ENCODE measurements at places on chromosomes 1 and 21.

- no peak for DNase-seq
Measured at GRCh38 chr1:65606426-65606825, 186.0 kb downstream of the LEPR start.

- no peak for DNase-seq
Measured at GRCh38 chr1:179295164-179295755, 1.7 kb downstream of the SOAT1 start.

- no peak for DNase-seq
Measured at GRCh38 chr1:220732621-220733020, 15.5 kb upstream of the MTARC2 start.

DNA sequence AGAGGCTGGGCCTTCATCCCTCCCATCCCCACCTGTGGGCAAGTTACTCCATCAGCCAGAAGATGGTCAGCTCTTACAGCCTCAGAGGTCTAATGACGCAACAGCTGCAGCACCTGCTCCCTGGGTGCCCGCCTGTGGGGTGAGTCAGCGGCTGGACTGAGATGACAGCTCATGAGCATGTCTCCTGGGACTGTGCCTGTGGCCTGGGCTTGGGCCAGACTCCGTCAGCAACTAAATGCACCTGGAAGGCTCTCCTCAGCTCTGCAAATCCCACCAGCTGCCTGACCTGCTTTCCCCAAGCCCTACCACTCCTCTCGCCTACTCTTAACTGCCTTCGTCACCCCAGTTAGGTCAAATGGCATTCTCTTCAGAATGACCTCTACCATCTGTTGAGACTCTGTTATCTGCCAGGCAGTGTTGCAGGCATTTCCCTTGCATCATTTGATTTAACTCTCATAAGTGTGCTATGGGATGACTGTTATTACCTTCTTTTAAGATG lies 47.7 kb downstream of the ETS2 start:
- peak; percentile 76 for DNase-seq

GRCh38 chr1:67760030-67760821 lies 73.0 kb downstream of the GNG12 start:
- DNase-seq, result peak; percentile 16

DNA sequence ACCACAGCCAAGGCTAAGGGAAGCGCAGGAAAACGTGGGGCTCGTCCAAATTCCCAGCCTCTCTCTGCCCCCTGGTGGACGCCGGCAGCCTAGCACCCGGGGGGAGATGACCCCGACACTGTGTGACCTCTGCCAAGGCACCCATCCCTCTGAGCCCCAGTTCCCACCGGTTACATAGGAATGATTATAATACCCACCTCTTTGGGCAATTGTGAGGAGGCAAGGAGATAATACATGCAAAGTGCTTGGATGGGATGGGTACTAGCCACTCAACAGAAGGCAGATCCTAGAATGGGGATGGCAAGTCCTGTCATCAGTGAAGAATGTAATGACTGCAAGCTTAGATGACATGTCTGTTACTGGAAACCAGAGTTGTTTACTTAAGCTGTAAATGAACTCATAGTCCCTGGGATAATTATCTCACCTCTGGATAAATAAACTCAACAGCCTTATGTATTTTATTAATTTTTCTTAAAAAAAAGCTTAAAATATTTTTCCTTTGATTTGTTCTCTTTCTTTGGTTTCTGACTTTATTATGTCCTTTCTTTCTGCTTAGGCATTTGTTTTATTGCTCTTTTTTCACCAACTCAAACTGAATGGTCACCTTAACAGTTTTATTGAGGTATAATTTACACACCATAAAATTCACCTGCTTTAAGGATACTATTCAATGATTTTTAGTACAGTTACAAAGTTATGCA lies 11.3 kb upstream of the BMP8B start:
- DNase-seq, result peak; percentile 99

- DNase-seq, result no peak
Measured at GRCh38 chr1:93704052-93704451, 22.4 kb upstream of the BCAR3 start.

DNA sequence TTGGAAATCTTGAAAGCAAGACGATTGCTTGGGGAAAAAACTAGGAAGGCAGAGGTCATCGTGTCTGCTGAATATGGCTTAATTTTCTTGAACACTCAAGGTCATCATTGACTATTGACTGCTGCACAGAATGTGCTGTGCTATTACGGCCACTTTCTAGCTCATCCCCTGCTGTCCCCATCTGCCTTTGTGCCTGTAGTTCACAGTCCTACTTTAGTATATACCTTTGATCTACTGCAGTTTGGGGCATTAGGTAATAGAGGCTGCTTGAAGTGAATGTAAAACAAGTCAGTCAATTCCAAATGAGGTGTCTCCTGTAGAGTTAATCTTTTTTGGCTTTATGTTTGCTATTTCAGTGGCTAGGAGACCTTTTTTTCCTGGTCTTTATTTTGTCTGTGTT lies 8.3 kb downstream of the RAB4A start:
- no peak for DNase-seq

GRCh38 chr21:17334484-17334883 lies 178.4 kb upstream of the CXADR start:
- DNase-seq, result peak; percentile 84

DNA sequence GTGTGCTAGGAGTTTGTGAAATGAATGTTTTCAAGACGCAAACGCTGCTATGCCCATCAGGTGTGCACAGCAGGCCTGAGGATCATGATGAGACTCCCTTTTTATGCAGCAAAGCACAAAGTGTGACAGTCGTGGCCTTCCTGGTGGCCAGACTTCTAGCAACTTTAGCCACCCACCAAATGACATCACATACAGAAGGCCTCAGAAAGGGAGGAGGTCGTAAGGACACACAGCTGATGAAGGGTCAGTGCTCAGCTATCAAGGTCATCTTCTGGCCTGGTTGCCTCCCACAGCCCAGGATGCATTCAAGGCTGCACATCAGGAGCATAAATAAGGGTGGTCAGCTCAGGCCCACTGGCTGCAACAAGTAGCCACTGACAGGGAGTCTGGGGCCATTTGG lies 36.6 kb downstream of the BMP8A start:
- DNase-seq, result no peak

DNA sequence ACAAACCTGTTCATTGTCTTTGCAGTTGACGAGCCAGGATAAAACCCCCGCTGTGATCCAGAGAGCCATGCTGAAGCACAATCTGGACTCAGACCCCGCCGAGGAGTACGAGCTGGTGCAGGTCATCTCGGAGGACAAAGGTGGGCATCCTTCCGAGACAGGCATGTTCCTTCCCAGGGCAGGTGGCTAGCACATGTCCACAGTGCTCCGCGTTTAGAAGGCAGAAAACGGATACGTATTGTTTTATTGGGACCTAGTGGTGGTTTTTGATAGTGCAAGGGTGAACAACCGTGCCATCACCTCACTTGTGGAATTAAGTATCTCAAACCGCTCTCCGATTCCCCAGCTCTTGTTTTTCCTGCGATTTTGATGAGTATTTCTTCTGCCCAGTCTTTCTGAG lies 115.3 kb downstream of the COLGALT2 start:
- no peak for DNase-seq

GRCh38 chr1:208242941-208243526 lies 1.1 kb downstream of the PLXNA2 start:
- no peak for DNase-seq

- no peak for DNase-seq
Measured at GRCh38 chr21:26191609-26192008, 21.0 kb upstream of the APP start.

- DNase-seq, result no peak
Measured at GRCh38 chr1:91381844-91382243, 22.8 kb downstream of the HFM1 start.

- DNase-seq, result no peak
Measured at GRCh38 chr1:99544328-99544727, 101.6 kb upstream of the PALMD start.

- DNase-seq, result no peak
Measured at GRCh38 chr21:35368326-35368725, 319.2 kb upstream of the RUNX1 start.

DNA sequence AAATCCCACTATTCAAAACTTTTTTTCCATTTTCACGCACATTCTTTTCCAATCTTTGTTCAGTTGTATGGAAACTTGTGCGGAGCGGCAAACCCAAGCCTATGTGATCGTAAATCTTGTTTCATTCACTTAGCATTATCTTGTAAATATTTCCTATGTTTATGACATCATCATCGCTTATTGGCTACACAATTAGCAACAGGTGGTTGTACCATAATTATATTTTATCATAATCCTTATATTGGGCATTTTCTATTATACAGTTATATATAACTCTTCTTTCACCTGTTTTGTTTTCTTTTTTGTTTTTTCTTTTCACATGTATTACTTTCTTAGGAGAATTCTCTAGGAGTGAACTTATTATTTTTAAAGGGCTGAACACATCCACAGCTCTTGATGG lies 65.4 kb downstream of the ZSCAN20 start:
- no peak for DNase-seq

GRCh38 chr1:100622037-100622436 lies 84.1 kb downstream of the GPR88 start:
- no peak for DNase-seq

DNA sequence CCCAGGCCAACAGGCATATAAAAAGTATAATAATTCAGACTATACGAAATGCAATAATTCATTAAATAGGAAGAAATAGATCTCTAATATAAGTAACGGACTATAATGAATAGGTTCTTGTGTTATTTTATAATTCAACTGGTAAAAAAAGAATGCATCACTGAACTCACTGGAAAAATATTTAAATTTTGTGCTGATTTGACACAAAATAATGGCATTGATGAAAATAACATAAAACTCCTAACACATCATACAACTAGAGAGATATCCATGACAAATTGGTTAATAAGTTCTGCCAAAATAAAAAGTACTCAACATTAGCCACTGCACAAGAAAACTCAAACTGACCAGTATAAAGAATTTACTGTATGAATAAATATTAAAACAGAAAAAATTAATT lies 57.1 kb upstream of the RAB4A start:
- DNase-seq, result no peak

DNA sequence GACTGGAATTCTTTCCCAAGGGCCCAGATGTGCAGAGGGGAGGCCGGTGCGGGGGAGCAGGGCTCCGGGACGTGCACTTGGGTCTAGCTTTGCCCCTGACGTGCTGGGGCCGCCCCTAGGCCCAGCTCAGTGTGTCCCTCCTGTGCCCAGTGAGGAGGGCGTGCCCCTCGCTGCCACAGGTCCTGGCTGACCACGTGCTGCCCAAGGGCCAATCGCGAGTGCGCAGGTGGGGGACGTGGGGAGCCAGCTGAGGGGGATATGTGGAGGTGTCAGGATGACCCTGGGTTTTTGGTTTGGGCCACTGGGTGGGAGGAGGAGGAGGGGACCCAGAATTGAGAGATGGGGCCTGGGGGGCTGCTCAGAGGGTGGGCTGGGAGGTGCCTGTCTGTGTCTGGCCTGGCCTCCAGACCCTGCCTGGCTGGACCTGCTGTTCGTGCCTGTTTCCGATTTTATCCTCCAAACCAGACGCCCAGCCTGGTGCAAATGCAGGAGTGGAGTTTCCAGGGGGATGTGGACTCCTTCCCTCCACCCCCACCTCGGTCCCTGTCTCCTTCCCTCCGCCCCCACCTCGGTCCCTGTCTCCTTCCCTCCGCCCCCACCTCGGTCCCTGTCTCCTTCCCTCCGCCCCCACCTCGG lies 6.1 kb upstream of the RNF223 start:
- DNase-seq, result no peak

DNA sequence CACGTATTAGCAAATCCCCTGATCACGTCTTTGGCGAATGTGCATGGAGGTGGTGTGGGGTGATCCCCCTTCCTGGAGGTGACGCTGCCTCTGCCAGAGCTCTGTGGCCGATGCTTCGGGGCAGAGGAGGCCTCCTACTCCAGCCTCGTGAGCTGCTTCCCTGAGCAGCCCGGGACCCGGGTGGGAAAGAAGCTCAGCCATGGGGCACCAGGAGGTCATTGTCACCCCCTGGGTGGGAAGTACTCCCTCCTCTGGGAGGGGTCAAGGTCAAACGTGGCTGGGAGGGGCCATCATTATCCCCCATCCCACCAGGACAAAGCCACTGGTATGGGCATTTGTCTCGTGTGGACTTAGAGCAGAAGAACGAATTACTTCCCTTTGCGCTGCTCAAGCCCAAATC lies 40.7 kb downstream of the KCNAB2 start:
- no peak for DNase-seq

DNA sequence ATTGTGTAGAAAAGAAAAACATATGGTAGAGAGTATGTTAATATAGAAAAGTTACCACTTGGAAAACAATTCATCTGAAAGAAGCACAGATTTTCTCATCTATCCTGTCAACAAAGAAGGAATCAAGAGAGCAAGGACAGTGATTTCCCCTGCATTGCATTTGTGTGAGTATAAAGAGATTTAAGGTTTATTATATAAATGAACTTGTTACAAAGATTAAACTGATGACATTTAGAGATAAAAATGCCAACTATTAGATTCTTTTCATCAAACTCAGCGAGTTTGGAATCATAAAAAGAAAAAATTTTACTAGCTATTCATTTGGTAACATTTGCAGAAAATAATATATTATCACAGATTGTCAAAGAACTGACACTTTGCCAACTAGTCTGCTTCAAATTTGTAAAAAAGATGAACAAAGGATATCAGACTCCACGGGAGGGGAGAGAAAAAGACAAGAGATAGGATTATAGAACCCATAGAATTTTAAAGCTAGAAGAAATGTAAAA lies at the start of gene RGS21:
RGS21 (plus strand) TSS at position 51 of the 509 bp plus-strand sequence. CDS start 26,045 bp downstream, outside the sequence.
- no peak for DNase-seq

DNA sequence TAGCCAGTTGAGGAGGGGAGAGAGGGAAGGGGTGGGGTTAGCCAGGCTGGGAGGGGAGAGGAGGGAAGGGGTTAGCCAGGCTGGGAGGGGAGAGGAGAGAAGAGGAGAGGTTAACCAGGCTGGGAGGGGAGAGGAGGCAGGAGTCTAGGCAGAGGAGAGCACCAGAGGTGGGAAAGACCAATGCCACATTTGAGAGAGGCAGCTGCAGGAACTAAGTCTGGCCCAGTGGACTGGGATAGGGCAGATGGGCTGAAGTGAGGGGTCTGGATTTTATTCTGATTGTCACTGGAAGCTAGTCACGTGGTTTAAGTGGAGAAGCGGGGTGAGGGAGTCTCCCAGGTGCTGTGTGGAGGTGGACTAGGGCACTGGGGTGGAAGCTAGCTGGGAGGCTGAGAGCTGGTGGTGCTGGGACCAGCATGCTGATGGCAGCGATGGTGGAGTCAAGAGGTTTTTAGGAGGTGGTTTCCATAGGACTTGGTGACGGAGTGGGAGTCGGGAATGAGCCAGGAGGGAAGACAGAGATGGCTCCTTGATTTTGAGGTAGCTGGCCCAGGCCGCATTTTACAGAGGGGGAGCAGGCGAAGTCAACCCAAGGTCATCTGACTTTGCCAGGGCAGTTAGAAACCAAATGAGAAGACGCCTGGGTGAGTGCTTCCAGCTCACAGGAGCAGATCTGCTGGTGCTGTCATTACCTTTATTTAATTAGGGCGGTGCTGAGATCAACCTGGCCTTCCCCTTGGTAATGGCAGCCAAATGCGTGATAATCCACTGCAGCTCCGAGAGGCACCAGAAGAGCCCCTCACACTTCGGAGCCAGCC lies 42.8 kb downstream of the DISP3 start:
- DNase-seq, result no peak

All from NCI-H1092 (cell line).